ENCODE measurements at places on chromosomes 5 and 9.

DNA sequence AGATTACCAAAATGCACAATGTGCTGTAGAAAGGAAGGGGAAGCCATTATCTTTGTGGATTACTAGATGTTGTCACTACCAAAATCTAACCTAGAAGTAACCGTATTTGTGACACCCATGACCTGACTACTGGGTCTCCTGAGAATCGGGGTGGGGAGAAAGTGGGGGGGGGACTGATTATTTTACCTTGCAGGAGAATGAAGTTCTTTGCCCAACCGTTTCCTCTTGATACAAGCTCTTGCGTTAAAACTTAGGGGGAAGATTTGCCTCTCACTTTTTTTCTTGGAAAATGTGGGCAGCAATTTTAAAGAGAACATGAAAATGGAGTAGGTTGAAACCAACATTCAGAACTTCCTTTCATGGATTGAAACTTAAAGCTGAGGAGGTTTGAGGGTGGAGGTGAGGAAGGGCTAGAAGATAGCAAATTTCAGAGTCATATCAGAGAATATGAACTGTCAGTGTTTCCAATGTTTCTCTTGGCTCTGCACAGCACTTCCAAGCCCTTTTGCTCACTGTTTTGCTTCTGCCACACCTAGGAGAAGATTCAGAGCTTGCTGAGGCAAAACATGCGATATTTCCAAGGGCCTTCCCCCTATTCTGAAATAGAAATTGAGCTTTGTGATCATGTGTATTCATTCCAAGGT is 280.8 kb downstream of the AOPEP start:
- no peak for DNase-seq

- DNase-seq = no peak
Measured at GRCh38 chr5:42573386-42573785, 150.1 kb downstream of the GHR start.

DNA sequence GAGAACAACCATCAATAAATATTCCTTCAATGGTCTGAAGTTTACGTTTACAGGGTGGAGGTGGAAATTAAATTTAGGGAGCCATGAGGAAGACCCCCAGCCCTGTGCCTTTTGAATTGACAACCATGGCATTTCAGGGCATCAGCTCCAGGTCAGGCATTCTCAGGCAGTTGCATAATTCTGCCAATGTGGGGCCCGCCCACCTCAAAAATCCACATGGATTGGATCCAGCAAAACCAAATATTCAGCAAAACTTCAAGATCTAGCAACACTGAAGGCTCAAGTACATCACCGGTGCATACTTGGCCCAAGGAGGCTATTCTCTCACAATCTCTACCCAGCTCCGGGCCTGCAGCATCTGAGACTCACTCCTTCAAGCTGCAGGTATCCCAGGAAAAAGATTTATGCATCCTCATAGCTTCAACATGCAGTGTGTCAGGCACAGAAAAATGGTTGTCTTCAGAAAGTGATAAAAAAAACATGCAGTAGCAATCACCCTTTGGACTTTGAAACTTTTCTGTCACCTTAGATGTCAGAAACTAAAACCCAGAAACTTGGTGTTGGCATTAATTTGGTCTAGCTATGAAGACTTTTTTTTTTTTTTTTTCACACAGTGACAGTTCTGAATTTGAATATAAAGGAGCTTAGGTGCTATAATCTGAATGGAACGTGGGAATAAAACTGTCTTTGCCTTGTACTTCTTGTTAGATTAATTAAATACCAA is 21.4 kb upstream of the ANXA2R start:
- DNase-seq = no peak

DNA sequence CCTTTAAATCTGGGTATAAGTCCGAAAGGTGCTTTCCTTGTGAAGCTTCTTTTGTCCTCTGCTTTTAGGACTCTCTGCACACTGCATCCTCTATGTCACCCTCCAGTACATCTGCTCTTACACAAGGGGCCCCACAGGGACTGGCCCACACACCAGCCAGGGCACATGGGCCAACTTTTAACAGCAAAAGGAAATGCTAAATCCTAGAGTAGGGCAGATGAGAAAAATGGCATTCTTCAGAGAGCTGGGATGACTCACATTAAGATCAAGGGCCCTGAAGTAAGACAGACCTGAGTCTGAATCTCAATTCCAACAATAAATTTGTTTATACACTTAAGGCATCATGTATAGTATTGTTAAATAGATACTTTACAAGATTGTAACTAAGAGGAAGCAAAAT is 40.3 kb upstream of the CDKN2B start:
- DNase-seq = no peak

DNA sequence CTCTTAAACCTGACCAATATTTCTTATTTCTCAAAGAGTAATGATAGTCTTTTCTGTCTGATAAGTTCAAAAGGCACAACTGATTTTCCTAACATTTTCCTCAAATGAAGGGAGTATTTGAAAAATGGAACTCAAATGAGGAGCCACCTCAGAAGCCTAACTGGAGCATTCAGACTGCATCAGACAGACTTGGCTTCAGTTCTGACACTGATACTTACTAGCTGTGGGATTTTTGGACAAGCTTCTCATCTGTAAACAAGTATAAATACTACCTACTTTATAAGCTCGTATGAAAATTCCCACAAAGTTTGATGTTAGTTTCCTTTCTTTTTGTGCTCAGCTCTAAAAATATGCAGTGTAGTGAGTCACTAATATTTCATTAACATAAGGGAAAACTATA is 107.7 kb upstream of the CCDC152 start:
- DNase-seq = no peak

DNA sequence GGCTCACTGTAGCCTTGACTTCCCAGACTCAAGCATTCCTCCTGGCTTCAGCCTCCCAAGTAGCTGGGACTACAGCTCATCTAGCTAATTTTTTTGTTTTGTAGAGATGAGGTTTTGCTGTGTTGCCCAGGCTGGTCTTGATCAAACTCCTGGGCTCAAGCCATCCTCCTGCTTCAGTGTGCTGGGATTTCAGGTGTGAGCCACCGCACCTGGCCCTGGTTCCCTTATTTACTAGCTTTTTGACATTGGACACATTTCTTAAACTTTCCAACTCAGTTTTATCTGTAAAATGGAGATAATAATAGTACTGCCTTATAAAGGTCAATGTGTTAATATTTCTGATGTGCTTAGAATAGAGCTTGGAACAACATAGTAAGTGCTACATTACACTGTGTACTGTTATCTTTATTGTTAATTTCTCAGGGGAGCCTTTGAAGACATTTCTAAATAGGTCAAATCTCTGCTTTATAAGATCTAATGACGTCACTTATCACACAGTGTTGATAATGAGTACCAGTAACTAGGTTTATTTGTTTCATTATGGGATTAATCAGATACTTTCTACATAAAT is 66.7 kb downstream of the KIAA1958 start:
- DNase-seq = no peak

GRCh38 chr9:82677086-82677485 is 385.9 kb downstream of the RASEF start:
- no peak for DNase-seq

DNA sequence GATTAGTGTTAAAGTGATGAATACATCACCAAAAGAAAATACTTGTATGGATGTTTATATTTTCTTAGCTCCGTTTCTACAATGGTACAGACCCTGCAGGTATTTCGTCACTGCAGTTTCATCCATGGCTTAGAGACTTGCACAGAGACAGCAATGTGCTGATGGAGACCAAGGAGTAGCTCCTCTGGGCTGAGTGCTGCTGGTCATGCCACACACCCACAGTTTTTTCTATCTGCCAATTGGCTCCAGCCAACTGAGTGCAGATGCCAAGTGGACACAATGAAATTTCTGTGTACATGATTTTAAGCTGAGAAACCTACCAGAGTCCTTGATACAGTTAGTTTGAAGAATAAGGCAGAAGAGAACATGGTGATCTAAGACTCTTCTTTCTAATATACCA is 145.9 kb upstream of the ADCY2 start:
- no peak for DNase-seq

DNA sequence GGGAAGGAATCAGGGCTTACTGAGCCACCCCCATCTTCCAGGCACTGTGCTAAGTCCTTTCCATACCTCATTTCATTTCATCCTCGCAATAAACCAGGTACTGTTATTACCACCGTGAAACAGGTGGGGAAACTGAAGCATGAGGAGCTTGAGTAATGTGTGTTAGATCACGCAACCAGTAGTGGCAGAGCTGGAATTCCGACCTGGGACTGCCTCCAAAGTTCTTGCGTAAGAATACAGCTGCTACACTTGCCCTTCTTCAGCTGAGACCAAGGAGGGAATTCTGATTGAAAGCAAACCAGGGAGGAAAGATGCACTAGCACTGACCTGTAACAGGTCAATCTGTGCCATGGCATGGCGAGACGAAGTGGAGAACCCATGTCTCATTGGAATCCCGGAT is 113.4 kb upstream of the MSX2 start:
- DNase-seq = no peak

- no peak for DNase-seq
Measured at GRCh38 chr5:97408331-97408730, 225.3 kb upstream of the RIOK2 start.

DNA sequence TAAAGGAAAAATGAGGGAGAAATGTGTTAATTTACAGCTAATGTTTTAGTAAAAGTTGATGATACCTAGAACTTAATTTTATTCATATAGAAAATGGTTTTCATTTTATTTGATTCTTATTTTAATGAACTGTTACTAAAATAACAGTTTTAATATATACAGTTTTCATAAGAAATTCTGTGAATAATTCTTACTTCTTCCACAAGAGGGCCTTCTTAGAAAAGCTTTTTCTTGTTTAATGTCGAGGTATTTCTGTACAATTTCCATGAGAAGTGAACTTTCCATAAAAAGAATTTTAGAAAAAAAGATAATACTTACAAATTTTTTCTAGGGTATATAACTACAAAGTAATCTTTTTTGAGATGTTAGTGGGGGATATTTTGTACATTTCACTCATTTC is 73.9 kb downstream of the KLF9 start:
- DNase-seq = no peak

GRCh38 chr9:30116673-30117217 is 2267.7 kb upstream of the ACO1 start:
- no peak for DNase-seq

DNA sequence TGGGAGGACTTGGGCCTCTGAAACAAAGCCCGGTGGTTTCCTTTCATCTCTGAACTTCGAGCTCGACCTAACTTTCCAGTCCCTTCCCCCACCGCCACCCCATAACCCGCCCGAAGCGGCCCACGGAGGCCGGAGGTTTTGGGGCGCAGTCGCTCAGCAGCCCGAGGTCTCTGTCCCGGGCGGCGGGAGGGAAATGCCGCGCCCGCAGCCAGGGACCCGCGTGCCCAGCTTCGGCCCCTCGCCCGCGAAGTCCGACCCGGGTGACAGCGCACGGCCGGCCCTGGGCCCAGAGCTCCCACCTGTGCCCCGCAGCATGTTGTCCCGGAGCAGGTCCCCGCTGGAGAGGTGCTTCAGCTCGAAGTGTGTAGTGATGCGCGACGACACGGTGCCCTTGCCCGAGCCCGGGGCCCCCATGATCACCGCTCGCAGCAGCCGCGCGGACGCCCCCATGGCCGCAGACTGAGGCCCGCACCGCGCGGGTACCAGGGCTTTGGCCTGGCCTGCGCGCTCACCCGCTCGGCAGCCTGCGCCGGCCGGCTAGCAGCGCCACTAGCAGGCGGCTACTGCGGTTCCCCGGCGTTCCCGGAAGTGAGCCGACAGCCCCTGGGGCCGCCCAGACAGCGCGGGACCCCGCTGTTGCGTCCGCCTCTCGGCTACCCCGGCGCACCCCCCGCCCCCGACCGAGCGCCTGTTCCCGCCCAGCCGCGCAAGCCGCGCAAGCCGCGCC is at the start of gene AK3:
Gene AK3, minus strand, starts transcription at position 565 of the 727 bp plus-strand sequence. Its CDS starts 115 bp downstream, at position 450.
- DNase-seq = no peak

GRCh38 chr5:112310746-112311145 is 108.3 kb downstream of the EPB41L4A start:
- DNase-seq = no peak

GRCh38 chr9:79884546-79884945 is 312.8 kb downstream of the TLE4 start:
- DNase-seq = no peak

- peak; percentile 63 for DNase-seq
Measured at GRCh38 chr9:86977205-86977835, 30.0 kb upstream of the GAS1 start.

GRCh38 chr9:76810377-76810957 is 46.2 kb downstream of the PCA3 start:
- DNase-seq = peak; percentile 26

GRCh38 chr5:175873088-175873454 is 1.7 kb downstream of the CPLX2 start:
- no peak for DNase-seq

- DNase-seq = no peak
Measured at GRCh38 chr9:129665389-129665775, at the start of gene PRRX2. TSS of gene PRRX2 (plus strand) at chr9:129665647. CDS start at chr9:129665868, 221 bp downstream.

DNA sequence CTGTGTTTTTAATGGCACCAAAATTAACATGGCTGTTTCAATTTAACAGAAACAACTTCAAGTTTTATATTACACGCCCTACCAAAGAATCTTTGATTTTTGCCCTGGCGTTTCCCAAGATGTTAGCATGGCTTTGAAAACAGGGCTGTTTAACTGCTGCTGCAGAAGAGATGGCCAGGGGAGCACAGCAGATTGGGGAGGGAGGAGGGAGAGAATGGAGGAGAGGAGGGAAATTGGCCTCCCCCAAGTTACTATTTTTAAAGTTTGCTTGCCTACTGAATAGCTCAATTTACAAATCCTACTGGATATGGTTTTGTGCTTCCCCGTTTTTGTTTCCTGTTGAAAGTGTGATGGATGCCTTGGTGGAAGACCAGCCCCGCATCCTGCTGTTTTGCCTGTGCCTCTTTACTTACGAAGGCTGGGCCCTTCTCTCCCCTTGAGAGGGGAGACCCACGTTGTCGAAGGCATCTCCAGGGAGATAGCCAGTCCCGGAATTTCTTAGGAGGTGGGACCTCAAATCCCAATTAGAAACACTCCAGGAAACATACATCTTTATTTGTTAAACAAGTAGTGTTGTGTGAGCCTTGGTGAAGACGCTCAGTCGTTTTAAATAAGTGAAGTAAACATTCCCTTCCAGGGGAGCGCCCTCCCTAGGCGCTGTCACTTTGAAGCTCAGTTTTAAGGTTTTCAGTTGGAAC is 98.6 kb downstream of the AOPEP start:
- no peak for DNase-seq

GRCh38 chr9:526904-527591 is 312.4 kb downstream of the DOCK8 start:
- DNase-seq = no peak

GRCh38 chr5:43413966-43414365 is 1.8 kb upstream of the CCL28 start:
- DNase-seq = no peak

GRCh38 chr5:115842952-115843351 is 1.2 kb downstream of the AP3S1 start:
- DNase-seq = no peak

- DNase-seq = no peak
Measured at GRCh38 chr9:132207839-132208615, 46.2 kb downstream of the NTNG2 start.

Data from HS-27A (cell line).